ENCODE measurements at places on chromosomes 5 and 9. TPM values are rescaled to one million over a fixed set of nuclear protein-coding genes. Genes with fewer than 3 reads are reported as not detected.

GRCh38 chr5:179978792-179979191 is 71.1 kb upstream of the TBC1D9B start:
- no peak overlapping the region for H3K27ac ChIP-seq
- no peak overlapping the region for H3K4me3 ChIP-seq
- DNase-seq = no peak
- H3K4me1 ChIP-seq = no peaks in the 10 kb centered on the region
- no peaks in the 10 kb centered on the region for H3K27me3 ChIP-seq
- peaks cover 84% of the 10 kb centered on the region for H3K36me3 ChIP-seq

DNA sequence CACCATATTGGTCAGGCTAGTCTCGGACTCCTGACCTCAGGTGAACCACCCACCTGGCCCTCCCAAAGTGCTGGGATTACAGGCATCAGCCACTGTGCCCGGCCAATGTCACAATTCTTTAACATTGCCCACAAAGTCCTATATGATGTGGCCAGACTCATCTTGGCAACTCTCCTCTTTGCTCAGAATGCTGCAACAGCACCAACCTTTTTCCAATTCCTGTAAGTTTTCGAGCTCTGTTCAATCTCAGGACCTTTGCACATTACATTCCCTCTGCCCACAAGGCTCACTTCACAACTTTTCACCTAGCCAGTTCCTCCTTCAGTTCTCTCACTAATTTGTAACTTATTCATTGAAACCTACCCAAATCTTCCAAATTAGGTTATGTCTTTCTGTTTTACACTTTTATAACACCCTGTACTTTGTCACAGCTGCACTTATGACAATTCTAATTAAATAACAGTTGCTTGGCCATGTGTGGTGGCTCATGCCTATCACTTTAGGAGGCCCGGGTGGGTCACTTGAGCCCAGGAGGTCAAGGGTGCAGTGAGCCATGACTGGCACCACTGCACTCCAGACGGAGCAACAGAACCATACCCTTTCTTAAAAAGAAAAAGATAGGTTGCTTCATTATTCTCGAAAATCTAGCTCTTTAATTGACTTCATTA is 30.9 kb upstream of the GLDC start:
- no peak overlapping the region for H3K4me3 ChIP-seq
- no peaks in the 10 kb centered on the region for H3K27me3 ChIP-seq
- no peaks in the 10 kb centered on the region for H3K36me3 ChIP-seq

DNA sequence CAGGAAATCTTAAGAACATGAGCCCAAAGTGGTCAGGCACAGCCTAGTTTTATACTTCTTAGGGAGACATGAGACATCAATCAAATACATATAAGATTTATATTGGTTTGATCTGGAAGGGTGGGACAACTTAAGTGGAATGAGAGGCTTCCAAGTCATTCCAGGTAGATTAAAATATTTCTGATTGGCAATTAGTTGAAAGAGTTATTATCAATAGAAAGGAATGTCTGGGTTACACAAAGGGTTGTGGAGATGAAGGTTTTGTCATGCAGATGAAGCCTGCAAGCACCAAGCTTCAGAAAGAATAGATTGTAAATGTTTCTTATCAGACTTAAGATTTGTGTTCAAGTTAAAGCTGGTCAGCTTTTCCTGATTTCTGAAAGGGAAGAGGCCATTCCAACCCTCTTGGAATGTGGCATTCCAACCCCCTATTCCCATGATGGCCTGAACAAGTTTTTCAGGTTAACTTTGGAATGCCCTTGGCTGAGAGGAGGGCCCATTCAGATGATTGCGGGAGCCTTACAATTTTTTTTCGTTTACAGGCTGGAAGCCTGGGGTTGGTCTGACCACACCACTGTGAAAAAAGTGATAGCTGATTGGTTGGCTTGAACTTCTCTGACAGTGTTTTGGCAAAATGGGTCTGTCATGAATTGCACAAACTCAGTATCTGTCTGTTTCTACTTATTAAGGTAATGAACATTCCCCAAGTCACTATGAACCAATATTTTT is 245.6 kb upstream of the RAI14 start:
- H3K4me1 ChIP-seq = peaks cover 3% of the 10 kb centered on the region
- no peaks in the 10 kb centered on the region for H3K36me3 ChIP-seq
- H3K27me3 ChIP-seq = no peaks in the 10 kb centered on the region
- peak overlapping the region; percentile 81 for H3K27ac ChIP-seq
- peak; percentile 65 for DNase-seq

DNA sequence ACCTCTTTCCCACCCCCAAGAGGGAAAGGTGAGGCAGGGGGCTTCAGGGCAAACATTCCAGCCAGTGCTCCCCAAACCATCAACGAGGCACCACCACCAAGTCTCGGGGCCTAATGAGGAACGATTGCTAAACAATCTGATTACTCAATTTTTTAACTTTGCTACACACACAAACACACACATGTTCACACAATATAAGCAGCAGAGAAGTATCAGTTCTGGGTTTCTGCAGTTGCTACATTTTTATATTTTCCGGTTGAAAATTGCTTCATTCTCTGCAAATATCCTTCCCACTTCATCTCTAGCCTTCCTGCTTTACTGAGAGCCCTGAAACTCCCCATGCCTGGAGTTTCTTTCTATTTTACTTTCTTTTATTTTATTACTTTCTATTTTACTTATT is 60.2 kb downstream of the FEM1C start:
- H3K4me1 ChIP-seq = no peaks in the 10 kb centered on the region
- H3K36me3 ChIP-seq = no peaks in the 10 kb centered on the region
- no peak overlapping the region for H3K27ac ChIP-seq
- DNase-seq = no peak
- no peak overlapping the region for H3K4me3 ChIP-seq

GRCh38 chr9:135512241-135512603 is 9.0 kb upstream of the LCN1 start:
- H3K4me1 ChIP-seq = no peaks in the 10 kb centered on the region
- no peaks in the 10 kb centered on the region for H3K36me3 ChIP-seq
- H3K4me3 ChIP-seq = no peak overlapping the region

GRCh38 chr5:103490030-103490739 is 72.4 kb downstream of the NUDT12 start:
- no peaks in the 10 kb centered on the region for H3K27me3 ChIP-seq
- H3K36me3 ChIP-seq = no peaks in the 10 kb centered on the region
- H3K4me3 ChIP-seq = no peak overlapping the region
- H3K27ac ChIP-seq = no peak overlapping the region

DNA sequence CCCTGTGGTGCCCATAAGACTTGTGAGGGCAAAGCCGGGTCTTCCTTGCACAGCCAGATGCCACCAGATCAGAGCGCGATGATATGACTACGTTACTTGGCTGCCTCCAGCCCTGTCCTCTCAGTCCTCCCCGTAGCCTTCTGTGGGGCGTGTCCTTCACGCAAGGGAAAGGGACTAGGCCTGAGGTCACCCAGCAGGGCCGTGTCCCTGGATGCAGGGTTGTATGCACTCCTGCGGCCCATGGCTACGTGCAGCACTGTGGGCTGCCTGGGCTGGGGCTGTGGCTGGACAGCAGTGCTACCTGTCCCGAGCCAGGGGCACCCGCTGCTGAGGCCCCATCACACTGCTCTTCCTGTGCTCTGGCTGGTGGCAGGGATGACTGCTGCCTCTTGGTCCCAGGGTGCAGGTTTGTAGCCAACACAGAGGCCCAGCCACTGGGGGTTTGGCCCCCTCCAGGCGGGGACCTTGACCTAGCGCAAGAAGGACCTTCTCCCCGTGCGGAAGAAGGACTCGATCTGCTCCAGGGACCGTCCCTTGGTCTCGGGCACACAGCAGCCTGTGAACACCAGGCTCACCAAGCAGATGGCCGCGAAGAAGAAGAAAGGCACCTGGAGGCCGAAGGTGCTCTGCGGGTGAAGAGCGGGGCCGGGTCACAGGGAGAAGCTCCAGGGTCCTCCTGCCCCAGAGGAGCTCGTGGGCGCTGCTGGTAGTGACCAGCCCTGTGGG is 7.2 kb downstream of the SLC2A6 start:
- H3K4me3 ChIP-seq = no peak overlapping the region
- DNase-seq = no peak
- H3K4me1 ChIP-seq = no peaks in the 10 kb centered on the region
- peak overlapping the region; percentile 49 for H3K27ac ChIP-seq
- H3K36me3 ChIP-seq = peaks cover 11% of the 10 kb centered on the region

The PAEP gene
- total RNA-seq = not detected

DNA sequence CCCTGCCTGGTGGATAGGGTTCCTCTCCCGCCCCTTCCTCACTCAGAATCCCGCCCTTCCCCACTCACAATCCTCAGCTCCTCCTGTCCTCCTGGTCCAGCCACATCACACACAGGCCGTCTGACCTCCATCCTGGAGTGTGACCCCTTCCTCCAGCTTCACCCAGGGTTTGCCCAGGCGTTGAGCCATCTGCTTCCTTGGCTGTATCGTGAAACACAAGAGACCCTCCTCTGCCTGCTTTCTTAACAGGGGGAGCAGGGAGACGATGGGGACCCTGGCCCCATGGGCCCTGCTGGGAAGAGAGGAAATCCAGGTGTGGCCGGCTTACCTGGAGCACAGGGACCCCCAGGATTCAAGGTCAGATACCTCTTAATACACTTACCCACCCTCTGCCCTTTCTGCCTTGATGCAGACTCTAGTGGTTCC is 32.3 kb upstream of the ORM1 start:
- peak; percentile 58 for DNase-seq
- H3K36me3 ChIP-seq = peaks cover 42% of the 10 kb centered on the region
- H3K27ac ChIP-seq = no peak overlapping the region

The CCNB1 gene
- total RNA-seq = 196 TPM

DNA sequence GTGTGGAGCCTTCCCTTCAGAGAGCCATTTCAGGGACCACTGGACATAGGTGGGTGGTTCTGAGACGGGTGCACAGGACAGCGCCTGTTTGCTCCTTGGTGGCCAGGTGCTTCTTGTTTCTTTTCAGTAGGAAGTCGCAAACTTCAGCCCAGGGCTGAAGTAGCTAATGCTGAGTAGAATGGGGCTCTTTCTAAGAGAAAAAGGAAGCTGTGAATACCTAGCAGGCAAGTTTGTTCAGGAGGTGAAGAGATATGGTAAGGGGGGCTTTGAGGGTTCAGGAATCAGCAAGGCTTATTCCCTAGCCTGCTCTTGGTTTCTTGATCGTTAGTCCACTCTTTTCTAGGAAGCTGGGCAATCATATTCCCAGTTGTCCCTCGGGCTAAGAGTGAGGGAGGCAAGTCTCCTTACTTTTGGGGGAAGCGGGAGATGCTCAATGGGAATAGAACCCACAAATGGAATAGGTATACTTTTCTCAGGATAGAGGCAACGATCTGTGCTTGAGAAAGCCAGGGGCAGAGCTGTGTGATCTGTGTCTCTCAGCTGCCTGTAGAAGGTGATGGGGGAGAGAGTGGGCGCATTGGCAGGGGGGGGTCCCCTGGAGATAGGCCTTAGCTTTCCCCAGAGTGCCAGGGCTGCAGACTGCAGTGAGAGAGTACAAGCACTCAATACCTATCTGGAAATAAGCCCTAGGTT is 1.9 kb upstream of the PURA start:
- H3K27me3 ChIP-seq = peaks cover 65% of the 10 kb centered on the region
- peaks cover 7% of the 10 kb centered on the region for H3K4me1 ChIP-seq
- no peak overlapping the region for H3K4me3 ChIP-seq
- no peaks in the 10 kb centered on the region for H3K36me3 ChIP-seq
- peak; percentile 55 for DNase-seq

The ECPAS gene
- 67.6 TPM for total RNA-seq

The ENTPD2 gene
- total RNA-seq = 9.1 TPM

- H3K4me1 ChIP-seq = no peaks in the 10 kb centered on the region
- DNase-seq = no peak
- H3K4me3 ChIP-seq = no peak overlapping the region
- H3K36me3 ChIP-seq = no peaks in the 10 kb centered on the region
Observed at GRCh38 chr5:180381851-180382480, 28.8 kb upstream of the GFPT2 start.

The SREK1IP1 gene
- 55.1 TPM for total RNA-seq

- H3K36me3 ChIP-seq = no peaks in the 10 kb centered on the region
- H3K4me3 ChIP-seq = peak within 1 kb of the TSS; percentile 67
- H3K27ac ChIP-seq = no peak within 1 kb of the TSS
Observed at GRCh38 chr5:138274189-138274853, at the start of gene GFRA3. Gene GFRA3, minus strand, starts transcription at chr5:138274621. Its CDS starts 197 bp downstream, at chr5:138274424.

- H3K4me1 ChIP-seq = peaks cover 5% of the 10 kb centered on the region
- peaks cover 80% of the 10 kb centered on the region for H3K36me3 ChIP-seq
- peak; percentile 70 for DNase-seq
- H3K4me3 ChIP-seq = no peak overlapping the region
- H3K27ac ChIP-seq = peak overlapping the region; percentile 97
Observed at GRCh38 chr5:912280-913091, 19.8 kb downstream of the TRIP13 start.

DNA sequence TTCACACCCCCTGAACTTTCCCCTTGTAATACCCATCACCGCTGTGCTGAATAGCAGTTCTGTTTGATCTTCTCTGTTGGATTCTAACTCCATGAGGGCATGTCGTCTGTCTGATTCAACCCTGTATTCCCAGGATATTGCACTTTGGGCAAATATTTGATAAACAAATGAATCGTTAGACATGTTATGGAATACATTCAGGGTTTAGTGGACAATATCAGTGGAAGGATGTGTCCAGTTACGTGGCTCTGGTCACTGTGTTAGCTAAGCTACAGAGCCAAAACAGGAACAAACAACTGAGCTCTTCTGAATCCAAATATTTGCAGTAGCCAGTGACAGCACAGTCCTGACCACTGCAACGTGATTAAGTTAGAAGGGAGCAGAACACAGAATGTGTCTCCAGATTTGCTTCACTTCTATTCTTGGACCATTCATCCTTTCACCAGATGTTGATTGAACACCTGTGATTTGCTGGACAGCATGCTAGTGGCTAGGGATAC is 13.2 kb downstream of the ANGPTL2 start:
- H3K4me1 ChIP-seq = peaks cover 29% of the 10 kb centered on the region
- no peak overlapping the region for H3K27ac ChIP-seq
- H3K36me3 ChIP-seq = no peaks in the 10 kb centered on the region

The GBGT1 gene
- total RNA-seq = 29.1 TPM

- H3K4me3 ChIP-seq = no peak overlapping the region
- DNase-seq = no peak
- no peaks in the 10 kb centered on the region for H3K36me3 ChIP-seq
- H3K27ac ChIP-seq = no peak overlapping the region
- H3K27me3 ChIP-seq = no peaks in the 10 kb centered on the region
- no peaks in the 10 kb centered on the region for H3K4me1 ChIP-seq
Observed at GRCh38 chr5:130337179-130337888, 433.1 kb downstream of the CHSY3 start.

DNA sequence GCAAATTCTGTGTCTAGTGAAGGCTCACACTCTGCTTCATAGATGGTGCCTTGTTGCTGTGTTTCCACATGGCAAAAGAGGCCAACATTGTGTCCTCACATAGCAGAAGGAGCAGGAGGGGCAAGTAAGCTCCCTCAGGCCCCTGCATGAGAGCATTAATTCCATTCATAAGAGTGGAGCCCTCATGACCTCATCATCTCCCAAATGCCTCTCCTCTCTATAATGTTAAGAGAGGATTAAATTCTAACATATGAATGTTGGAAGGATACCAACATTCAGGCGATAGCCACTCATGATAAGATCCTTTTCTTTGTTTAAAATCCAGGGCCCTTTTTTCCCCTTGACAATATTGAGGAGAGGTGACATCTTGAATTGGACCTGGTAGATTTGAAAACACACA is 35.2 kb upstream of the PAM start:
- DNase-seq = no peak
- no peak overlapping the region for H3K27ac ChIP-seq
- H3K36me3 ChIP-seq = no peaks in the 10 kb centered on the region
- no peaks in the 10 kb centered on the region for H3K4me1 ChIP-seq
- peaks cover 4% of the 10 kb centered on the region for H3K27me3 ChIP-seq

The ASTN2 gene
- total RNA-seq = 9.8 TPM

The DDX4 gene
- not detected for total RNA-seq

- H3K4me3 ChIP-seq = peak overlapping the region; percentile 79
- H3K27ac ChIP-seq = no peak overlapping the region
- H3K27me3 ChIP-seq = peaks cover 19% of the 10 kb centered on the region
- H3K36me3 ChIP-seq = peaks cover 19% of the 10 kb centered on the region
Observed at GRCh38 chr5:16179936-16180788, 571 bp upstream of the MARCHF11 start.
